Midbrain (tissue), 1 donor: ENCODE measurements at places on chromosomes 13 and 19.
A peak's percentile ranks its signal among the peaks of the same experiment; 100 is the strongest.

DNA sequence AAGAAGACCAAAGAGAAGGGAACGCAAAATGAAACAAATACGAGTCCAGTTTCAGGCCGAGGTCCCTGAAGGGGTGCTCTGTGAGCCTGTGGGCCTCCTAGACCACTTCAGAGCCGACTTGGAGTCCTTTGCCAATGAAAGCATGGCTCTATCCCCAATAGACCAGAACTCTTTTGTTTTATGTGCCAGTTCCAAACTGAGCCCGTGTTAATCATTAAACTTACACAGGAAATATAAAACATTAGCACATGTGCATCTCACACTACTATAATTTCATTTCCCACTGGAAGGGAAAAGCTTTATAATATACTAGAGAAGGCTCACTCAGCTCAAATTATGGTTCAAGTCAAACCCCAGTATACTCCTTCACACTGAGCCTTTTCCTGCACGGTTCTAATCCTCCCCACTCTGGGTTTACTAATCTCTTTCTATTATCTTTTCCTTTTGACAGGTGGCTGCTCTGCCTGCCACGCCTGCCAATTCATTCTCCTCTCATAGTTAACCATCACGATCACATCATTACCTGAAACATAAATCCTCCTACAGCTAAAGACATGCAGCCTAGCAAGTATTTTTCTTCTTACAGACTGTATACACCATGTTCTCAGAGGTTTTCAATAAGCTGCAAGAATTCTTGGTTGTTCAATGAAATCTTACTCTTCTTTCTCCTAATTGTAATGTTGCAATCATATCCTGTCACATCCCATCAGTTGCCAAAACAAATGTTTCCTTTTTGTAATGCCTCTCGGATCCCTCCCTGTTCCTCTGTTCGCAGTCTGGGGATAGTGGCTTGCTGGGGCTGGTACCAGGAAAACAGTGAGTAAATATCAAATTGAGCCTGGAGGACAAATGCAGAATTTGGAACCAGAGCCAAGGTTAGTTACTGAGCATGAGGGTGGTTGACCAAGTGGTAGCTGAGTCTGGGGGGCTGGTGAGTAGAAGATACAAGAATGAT lies 18.8 kb upstream of the WASF3 start:
- no peak for DNase-seq

DNA sequence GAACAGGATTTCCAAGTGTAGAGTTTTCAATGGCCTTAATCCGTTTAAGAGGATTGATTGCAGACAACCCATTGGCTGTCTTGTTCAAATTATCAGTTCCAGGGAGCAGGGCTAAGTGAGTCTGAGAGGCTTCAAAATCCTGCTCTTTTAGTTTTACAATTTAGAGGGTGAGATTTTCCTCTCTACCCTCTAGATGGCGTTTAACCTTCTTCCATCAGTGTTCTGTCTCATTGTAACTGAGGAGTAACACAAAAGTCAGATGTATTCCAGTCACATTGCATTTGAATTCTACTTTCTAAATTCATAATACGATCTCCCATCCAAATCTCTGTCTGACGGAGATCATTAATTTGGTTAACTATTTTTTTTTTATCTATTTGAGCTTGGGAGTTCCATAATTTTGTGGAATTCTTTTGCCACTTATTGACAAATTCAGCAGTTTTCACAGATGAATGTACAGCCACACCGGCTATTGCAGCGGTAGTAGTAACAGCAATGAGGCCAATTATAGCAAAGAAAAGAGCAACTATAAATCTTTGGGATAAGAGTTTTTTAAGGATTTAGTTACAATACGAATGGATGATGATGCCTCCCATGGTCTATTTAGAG lies 7.8 kb upstream of the C19orf84 start:
- DNase-seq, result peak; percentile 17

DNA sequence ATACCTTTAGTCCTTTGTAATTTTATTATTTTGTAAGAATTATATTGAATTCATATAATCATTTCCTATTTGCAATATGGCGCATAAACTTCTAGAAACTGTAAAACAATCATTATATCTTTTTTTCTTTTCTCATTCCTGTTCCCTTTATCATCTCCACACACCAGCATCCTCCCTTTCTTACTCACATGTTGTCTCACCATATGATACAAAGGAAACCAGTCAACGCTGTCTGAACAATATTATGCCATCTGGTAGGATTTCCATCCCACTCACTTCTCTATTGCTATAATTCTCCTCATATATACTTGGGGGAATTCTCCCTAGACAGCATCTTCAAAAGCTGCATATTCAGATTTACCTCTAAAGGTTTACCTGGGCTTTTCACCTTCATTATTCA lies 389.8 kb downstream of the NDFIP2 start:
- DNase-seq, result no peak

- no peak for DNase-seq
These were observed 42.1 kb upstream of the C1QTNF9 start for GRCh38 chr13:24267274-24267673.

GRCh38 chr13:113825841-113826240 lies 38.0 kb downstream of the GAS6 start:
- DNase-seq, result no peak

GRCh38 chr13:113912596-113912995 lies 48.7 kb upstream of the GAS6 start:
- no peak for DNase-seq

GRCh38 chr13:20902438-20903163 lies at the start of gene XPO4:
TSS of gene XPO4 (minus strand) at chr13:20902746. CDS start at chr13:20902738, 8 bp downstream.
- DNase-seq, result peak; percentile 73

DNA sequence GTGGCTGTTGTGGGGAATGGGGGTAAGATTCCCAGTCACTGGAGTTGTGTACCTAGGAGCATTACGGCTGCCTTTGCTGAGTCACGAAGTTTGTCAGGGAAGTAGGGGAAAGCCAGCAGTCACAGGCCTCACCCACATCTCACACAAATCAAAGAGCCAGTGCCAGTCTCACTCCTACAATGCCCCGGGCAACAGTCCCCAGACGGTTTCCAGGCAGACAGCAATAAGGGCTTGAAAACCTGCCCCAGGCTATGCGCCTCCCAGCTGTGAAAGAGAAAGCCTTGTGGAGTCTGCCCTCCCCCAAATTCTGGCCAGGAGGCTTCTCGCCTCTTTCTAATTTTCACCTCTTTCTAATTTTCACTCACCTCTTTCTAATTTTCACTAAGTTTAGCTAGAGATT lies 142.3 kb upstream of the EDNRB start:
- peak; percentile 5 for DNase-seq

- DNase-seq, result no peak
These were observed 15.3 kb downstream of the PIN1 start for GRCh38 chr19:9850235-9850959.

DNA sequence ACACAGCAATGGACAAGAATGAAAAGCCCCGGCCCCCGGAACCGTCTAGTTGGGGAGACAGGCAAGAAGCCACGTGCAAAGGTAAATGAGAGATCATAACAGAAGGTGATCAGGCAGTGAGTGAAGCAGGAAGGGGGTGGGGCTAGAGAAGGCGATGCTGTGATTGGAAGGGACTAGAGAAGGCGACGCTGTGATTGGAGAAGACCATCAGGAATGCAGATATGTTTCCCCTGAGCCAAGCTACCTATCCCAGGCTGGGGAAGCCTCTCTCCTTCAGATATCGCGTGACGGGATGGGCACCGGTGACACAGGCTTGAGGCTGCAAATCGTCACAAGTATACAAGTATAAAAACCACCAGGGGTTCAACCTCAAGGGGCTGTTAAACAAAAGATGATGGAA lies 21.8 kb downstream of the DCAF15 start:
- no peak for DNase-seq

DNA sequence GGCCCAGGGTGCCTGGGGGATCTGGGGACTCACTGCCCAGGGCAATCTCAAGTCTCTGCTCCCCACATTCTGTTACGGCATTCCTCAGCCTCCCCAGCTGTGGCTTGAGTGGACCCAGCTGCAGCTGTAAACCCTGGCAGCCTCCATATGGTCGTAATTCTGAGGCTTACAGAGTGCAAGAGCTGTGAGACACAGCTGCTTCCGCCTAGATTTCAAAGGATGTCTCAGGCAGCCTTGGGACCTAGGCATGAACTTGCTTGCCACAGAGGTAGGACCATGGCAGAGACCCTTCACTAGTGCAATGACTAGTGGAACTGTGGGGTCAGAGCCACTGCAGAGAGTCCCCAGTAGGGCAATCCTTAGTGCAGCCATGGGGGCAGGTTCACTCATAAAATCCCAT lies 297.5 kb downstream of the ENOX1 start:
- DNase-seq, result no peak
